SJSA1 (cell line): ENCODE measurements at places on chromosomes 7 and 10.
A peak's percentile ranks its signal among the peaks of the same experiment; 100 is the strongest.

DNA sequence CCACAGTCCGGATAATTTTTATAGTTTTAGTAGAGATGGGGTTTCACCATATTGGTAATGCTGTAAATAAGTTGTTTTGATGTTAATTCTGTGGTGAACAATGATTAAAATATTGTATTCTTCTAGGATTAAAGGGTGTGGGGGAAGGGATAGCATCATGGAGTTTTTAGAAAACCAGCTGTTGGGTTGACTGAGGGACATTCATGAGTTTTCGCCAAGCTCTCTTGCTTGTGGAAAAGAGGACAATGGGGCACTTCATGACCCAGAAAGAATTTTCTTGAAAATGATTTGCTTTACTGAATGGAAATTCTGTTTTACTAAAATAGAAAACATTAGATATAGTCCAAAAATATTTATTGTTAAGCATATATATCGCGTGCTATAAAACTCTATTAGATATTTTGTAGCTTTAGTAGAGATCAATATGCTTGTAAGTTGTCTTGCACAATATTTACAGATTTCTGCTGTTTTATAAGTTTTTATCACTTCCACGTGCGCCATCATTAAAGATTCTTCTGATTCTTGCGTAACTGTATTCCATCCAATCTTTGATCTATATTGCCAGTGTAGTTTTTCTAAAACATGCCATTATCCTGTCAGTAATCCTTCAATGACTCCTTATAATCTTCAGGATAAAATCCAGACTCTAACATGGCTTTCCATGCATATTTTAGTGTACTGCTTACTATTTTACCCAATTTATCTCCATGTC, 41.8 kb downstream of the LCOR start:
- DNase-seq: no peak

GRCh38 chr7:157513162-157513621, 176.4 kb downstream of the DNAJB6 start:
- DNase-seq: no peak

DNA sequence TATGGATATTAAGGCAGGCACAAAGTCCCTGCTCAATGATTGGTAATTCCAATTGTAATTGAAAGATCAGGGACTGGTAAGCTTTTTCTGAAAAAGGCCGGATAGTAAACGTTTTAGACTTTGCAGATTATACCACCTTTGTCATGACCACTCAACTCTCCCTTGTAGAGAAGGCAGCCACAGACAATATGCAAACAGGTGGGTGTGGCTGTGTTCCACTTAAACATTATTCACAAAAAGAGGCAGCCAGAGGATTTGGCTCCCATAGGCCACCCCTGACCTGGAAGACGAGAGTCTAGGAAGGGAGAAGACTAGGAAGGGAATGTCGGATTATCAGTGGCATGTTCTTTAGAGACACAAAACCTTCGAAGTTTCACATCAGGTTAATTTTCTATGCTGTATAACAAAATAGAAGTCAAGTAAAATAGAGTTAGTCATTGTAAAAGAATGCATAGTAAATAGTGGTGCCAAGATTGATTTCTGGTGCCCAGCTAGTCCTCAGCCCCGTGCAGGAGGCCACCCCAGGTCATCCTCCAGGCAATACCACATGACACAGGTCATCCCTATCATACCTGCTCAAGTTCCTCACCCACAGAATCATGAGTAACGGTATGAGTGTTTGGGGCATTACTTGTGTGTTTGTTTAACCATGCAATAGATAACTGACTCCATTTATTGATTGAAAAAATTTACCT, 193.8 kb downstream of the PLPP4 start:
- DNase-seq: no peak

- no peak for DNase-seq
Measured at GRCh38 chr10:112756235-112756527, 193.9 kb upstream of the TCF7L2 start.

GRCh38 chr10:46545861-46546590, 10.4 kb downstream of the GPRIN2 start:
- peak; percentile 45 for DNase-seq

GRCh38 chr7:22694597-22695207, 32.3 kb upstream of the IL6 start:
- no peak for DNase-seq

- DNase-seq: no peak
Measured at GRCh38 chr10:119505131-119505551, 37.4 kb downstream of the RGS10 start.

GRCh38 chr10:98664329-98665042, 217.8 kb upstream of the HPS1 start:
- DNase-seq: no peak

GRCh38 chr10:31936933-31937332, 8.3 kb upstream of the ARHGAP12 start:
- no peak for DNase-seq

DNA sequence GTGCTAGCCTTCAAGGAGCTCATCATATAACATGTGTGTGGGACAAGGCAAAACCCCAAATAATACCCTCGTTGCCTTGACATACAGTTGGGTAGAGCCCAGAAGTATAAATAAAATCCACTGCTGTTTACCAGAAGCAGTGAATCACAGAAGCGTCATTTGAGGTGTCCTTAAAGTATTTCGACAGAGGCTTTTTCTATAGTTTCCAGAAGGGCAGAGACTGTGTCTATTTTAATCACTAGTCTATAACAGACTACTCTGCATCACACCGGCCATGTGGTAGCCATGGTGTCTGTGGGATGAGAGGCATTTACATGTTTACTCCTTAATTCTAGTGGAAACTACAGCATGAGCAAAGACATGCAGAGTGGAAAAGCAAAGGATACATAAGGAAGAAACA, 131.3 kb downstream of the CTTNBP2 start:
- no peak for DNase-seq

- no peak for DNase-seq
Measured at GRCh38 chr7:118492466-118492865, 268.0 kb downstream of the ANKRD7 start.

GRCh38 chr7:137337902-137338301, 5.6 kb downstream of the PTN start:
- no peak for DNase-seq

DNA sequence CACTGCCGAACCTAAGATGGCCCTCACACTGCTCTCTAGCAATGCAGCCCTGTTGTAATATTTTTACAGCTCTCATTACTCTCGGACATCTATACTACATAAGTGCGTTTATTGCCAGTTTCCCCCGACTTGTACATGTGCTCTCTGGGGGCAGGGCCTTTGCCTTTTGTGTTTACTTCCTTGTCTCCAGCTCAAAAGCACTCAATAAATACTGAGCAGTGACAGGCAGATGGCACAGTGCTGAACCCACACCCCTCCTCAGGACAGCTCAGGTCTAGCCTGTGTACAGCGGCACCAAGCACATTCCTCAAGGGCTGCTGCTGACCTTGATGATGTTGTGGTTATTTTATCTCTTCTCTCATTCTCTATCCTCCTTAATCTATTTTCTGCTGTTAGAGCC, 68.0 kb upstream of the ELMO1 start:
- DNase-seq: no peak

GRCh38 chr7:362402-363096, 72.6 kb downstream of the FOXL3 start:
- DNase-seq: no peak

GRCh38 chr10:49448924-49449323, 53.0 kb upstream of the DRGX start:
- DNase-seq: no peak

- DNase-seq: no peak
Measured at GRCh38 chr7:139855498-139856270, 26.6 kb downstream of the TBXAS1 start.

DNA sequence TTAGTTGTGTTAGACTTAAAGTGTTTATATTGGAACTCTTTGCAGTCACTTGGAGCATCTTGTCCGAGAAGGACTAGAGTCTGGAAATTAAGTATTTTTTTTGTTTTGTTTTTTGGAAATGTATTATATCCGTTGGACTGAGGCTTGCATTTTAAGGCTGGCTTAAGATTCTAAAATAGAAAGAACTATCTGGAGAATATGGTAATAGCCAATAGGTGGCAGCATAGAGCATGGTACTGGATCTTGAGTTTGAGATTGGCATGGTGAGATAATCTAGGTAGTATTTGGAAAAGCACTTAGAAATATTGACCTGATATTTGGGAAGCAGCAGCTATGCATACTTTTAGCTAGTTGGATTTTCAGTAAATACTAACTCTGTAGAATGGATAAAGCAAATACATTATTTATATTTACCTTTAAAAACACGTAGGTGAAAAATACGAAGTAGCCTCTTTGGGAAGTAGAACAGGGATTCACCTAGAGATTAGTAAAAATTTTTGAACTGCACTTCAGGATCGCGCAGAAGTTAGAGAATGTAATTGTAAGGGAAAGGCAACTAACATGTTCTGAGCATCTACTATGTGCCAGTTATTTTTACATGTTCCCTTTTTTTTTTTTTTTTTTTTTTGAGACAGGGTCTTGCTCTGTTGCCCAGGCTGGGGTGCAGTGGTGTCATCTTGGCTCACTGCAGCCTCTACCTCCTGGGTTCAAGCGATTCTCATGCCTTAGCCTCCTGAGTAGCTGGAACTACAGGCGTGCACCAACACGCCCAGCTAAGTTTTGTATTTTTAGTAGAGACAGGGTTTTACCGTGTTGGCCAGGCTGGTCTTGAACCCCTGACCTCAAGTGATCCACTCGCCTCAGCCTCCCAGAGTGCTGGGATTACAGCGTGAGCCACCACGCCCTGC, 78.6 kb downstream of the LCOR start:
- DNase-seq: no peak

DNA sequence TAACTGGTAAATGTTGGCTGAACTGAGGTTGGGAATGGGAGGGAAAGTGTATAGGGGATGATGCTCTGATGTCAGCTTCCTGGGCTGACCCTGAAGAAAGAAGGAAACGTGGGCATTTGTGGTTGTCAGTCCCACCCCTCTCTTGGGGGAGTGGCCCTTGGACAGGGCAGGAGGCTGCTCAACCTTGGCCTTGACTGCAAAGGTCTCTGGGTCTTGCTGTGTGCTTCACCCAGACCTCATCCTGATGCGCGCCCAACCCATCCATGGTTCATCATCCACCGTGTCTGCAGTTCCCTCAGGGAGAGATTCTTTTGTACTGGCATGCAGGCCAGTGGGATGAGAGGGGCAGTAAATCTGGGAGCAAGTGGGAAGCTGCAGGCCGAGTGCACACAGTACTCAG, 4.7 kb upstream of the ZYX start:
- DNase-seq: no peak

DNA sequence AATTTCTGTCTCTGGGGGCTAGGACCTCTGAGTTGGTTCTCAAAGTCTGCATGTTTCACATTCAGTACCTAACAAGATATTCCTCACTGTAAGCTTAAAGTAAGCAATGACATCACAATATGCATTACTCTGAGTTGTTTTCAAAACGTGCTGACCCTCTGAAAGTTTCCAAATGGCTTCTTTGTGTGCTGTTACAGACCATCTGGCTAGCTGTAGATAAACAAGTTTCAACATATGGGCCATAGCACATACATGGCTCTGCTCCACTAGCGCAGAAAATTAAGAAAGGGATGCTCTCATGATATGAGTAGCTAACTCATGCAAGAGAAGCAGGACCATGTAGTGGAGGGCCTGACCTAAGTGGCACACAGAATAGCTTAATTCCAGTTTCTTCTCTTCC, 119.0 kb downstream of the HTR7 start:
- DNase-seq: no peak

DNA sequence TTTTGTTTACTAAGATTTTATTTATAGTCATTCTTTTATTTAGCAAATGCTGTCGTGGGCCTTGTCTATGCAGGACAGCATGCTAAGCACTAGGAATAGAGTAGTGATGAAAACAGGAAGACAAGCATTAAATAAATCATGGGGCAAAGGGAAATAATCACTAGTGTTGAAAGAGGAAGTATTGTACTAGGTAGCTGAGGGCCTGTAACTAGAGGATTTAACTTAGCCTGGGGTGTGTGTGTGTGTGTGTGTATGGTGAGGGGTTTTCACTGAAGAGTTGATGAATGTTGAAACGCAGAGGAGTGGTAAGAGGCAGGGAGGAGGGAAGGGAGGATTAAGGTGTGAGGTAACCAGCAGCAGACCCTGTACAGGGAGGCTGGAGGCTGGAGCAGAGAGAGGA, 446.4 kb downstream of the SDK1 start:
- DNase-seq: no peak

DNA sequence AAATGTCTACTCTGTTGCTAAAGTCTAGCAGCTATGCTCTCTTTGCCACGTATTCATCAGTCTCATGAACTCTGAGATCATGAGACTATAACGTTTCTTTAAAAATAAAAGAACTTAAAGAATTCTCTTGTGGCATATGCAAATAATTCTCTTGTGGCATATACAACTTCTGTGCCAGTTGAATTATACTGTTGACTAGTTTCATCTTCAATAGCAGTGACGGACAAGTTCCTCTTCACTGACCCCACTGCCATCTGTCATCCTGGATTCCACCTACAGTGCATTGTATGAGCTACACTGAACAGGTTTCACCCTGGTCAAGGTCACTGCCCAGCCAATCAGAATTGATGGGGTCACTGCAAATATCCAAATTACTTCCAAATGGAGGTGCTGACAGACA, 88.2 kb downstream of the CD36 start:
- no peak for DNase-seq

DNA sequence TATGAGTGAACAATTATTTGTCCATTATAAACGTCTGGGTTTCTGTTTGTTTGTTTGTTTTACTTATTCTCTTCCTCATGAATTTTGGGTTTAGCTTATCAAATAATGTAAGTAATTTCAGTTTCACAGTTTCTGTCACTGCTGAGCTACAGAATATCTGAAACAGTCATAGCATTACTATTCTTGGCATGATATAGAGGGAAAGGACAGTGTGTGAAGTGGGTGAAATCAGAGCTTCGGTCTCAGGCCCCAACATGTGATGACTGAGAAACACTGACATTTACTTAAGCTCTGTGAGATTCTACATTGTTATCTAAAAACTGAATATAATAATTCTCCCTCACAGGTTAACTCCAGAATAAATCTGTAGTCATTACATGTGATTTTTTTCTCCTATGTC, 8.8 kb upstream of the OR6V1 start:
- no peak for DNase-seq

- no peak for DNase-seq
Measured at GRCh38 chr10:48533951-48534720, 70.7 kb downstream of the ARHGAP22 start.

DNA sequence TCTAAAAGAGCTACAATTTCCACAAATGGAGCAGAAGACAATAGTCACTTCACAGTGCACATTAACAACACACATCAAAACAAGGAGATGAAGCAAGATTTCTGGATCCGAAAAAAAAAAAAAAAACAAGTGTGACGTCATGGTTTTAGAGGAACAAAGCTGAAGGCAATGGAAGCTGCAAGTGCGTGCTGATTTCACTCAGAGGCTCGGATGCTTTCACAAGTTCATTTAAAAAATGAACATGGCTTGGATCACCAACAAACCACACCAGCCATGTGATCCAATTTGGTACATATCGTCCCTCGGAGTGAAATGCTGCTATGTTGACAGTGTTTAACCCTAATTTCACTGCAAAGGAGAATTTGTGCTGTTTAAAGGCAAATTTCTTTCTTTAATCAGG, 337.0 kb upstream of the PRKCQ start:
- DNase-seq: no peak

GRCh38 chr10:21687266-21688008, 153.4 kb downstream of the MLLT10 start:
- no peak for DNase-seq
